ENCODE measurements at places on chromosomes 2 and 18.

DNA sequence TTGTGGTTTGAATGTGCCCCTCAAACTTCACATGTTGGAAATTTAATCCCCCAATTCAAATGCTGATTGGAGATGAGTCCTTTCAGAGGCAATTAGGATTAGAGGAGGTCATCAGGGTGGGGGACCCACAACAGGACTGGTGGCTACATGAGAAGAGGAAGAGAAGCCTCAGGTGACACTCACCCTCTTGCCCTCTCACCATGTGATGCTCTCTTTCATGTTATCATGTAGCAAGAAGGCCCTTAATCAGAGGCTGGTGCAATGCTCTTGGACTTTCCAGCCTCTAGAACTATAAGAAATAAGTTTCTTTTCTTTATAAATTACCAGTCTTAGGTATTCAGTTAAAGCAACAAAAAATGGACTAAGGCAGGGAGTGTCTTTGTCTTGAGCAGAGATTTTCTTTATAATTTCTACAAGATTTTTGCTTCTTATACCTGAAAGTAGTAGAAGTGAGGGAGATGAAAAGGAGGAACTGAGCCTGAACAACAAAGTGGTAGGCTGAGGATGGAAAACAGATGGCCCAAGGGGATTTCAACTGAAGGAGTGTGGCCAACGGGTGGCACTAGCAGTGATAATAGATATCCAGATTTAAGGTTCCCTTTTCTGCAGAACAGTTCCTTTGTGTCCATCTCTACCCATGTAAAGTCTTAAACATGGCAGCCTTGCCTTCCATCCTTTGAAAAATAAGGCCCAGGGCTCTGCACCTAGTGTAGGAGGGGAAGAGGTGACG lies 49.2 kb upstream of the TGIF1 start:
- DNase-seq, result no peak

GRCh38 chr2:47310801-47311560 lies 92.0 kb upstream of the MSH2 start:
- no peak for DNase-seq

GRCh38 chr2:47402555-47402804 lies 476 bp upstream of the MSH2 start:
- peak; percentile 18 for DNase-seq

DNA sequence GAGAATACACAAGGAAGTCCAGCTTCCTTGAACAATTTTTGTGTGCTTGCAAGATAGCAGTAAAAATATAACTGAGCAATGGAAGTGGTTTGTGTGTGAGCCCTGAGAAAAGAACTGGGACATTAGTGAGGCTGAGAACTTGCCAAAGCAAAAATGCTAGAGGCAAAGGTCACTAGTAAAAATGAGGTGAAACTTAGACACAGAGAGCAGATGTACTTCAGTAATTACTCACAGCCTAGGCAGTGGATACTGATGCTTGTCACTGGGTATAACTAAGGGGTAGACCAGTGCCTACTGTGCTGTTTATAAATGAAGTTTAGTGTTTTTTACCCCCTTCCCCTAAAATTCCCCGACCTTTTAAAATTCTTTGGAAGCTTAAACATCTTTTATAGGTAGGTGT lies 450.1 kb downstream of the LPIN1 start:
- no peak for DNase-seq

DNA sequence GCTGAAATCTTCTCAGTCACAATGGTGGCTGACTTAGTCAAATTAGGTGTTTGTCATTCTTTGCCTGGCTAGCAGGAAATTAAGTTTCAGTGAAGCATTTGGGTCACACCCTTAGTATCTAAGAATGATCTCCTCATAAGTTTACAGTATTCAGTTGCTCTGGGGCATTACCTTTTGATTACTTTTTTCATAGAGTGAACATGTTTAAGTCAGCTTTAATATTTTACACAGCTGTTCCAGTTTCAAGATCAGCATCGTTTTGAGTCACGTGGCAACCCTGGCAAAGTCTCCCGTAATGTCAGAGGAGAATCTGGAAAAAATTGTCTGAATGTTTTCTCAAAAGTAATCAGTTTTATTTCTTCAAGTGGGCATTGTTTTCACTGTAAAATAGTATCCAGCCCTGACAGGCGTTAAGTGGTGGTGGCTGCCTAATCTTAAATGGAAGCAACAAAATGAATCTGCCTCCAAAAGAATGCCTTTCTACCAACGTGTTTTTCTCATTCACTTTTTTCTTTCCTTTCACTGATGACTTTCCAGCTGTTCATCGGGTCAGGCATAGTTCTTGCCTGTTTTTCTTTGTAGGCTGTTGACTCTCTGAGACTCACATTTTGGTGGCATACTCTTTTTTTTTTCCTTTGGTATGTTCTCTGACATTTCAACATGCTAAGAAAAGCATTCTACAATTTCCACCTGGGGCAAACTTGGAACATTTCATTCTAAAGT lies 319.6 kb upstream of the TCF4 start:
- no peak for DNase-seq

- DNase-seq, result no peak
These were observed 756.1 kb upstream of the DDX18 start for GRCh38 chr2:117058366-117058765.

- no peak for DNase-seq
These were observed 105.0 kb upstream of the CCDC150 start for GRCh38 chr2:196534495-196534894.

DNA sequence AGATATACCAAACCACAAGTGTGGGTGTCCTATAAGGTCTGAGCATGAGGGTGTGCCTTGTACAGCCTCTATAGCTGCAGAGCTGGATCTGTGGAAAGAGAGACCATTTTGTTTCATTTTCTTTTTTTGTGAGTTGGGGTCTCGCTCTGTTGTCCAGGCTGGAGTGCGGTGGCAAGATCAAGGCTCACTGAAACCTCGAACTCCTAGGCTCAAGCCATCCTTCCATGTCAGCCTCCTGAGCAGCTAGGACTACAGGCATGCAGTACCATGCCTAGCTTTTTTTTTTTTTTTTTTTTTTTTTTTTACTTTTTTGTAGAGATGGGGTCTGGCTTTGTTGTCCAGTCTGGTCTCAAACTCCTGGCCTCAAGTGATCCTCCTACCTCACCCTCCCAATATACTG lies 10.7 kb downstream of the KIF3C start:
- no peak for DNase-seq

Data from kidney epithelial cell (primary cell).